ENCODE measurements at places on chromosomes 5 and 9.

DNA sequence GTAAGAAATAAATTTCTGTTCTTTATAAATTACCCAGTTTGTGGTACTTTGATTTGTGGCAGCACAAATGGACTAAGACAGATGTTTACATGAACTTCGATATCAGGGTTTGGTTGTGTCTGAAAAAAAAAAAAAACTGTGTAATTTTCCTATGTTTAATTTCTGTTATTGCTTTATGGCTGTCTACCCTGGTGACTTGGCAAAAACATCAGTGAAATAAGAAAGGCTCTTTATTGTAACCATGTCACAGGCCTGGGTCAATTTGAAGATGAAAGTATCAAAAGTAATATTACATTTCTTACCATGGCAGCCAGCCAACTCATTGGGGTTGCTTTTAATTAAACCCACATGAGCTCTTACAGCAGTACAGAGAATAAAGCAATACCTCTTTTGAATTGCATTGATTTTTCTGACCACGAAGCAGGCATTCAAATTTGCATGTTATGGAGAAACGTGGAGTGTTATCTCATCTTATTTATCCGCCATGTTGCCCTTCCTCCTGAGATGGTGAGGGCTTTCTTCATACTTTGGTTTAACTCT, 20.6 kb upstream of the SV2C start:
- no peak for DNase-seq

DNA sequence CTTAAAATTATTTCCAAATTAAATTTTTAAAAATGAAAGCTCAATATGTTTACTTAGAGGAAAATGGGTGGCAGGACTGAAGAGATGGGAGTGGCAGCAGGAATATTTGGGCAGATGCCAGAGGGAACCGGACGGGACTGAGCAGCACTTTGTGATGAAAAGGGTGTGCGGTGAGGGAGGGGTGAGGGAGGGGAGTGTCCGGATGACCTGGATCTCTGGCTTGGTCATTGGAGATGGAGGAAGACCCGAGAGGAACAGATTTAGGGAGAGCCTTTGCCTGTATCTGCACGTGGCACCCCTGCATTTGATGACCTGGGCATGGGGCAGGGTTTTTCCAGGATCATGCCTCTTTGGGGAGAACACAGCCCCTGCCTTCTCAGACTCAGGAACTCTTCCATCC, 201.1 kb upstream of the MVB12B start:
- no peak for DNase-seq

- no peak for DNase-seq
Measured at GRCh38 chr9:85639675-85640186, 102.0 kb downstream of the AGTPBP1 start.

- DNase-seq: no peak
Measured at GRCh38 chr5:60803712-60804111, 40.4 kb downstream of the ELOVL7 start.
